ENCODE measurements at places on chromosomes 2 and 18.

DNA sequence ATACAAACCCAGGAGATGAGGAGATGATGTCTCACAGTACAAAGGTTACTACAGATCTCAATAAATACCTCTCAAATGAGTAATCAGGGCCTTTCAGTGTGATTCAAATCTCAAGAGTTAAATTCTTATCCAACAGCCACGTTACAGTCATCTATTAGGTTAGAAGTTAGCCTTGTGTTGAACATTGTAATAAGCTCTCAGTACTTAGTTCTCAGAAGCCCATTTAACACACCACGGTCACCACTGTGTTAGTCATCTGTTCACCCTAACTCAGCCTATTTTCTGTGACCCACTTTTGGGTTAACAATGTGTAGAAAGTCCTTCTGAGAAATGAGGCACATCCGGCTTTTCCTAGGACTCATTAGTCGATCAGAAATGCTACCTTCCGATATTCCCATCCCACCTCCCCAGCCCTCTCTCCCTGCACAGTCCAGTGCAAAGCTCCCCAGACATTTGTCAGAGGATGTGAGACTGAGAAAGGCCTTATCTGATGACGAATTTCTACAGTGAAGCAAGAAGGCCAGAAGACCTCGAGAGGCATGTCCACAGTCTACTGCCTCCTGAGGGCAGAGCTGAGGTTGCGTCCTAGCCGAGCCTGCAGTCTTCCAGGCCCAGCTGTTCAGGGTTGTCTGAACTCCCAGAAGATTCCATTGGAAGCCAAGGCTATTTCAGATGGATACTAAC, 92.6 kb downstream of the ACTR2 start:
- no peak for DNase-seq

DNA sequence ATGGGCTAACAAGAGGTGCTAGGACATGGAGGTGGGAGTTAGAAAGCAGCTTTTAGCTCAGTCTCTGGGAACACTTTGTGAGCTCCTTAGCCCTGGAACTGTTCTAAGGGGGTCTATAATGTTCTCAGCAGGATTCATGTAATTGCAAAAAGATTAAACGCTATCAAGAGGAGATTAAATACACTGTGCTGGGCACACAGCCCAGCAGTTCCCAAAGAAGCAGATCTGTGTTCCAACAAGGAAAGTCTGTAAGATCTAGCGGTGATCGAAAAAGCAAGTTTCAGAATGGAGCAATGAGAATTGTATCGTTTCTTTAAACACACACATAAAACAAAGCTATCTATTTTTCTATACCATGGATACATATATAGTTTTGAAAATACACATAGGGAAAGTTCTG, 2.4 kb upstream of the ARID5A start:
- DNase-seq: no peak

DNA sequence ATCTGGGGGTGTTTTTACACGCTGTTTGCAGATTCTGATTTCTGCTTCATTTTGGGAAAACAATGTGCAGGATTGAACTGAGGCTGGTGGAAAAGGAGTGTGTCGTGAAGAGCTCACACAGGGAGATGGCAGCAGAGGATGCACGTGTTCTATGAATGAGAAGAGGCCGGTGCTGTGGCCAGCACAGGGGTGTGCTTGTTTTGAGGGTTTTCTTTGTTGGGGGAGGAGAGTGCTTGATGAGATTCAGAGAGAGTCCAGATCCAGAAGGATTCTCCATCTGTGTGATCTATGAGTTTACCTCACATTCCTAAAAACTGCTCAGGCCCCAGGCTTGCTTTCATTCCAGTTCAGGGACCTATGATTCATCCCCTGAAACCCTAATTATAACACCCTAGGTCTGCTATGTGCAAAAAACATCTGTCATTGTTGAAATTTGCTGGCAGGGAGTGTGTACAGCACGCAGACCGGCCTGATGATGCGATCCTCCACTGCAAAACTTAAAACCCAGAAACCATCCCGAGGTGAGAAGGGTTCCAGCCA, 12.1 kb downstream of the TGFA start:
- no peak for DNase-seq

- DNase-seq: no peak
Measured at GRCh38 chr18:78701771-78702396, 277.7 kb upstream of the SALL3 start.

DNA sequence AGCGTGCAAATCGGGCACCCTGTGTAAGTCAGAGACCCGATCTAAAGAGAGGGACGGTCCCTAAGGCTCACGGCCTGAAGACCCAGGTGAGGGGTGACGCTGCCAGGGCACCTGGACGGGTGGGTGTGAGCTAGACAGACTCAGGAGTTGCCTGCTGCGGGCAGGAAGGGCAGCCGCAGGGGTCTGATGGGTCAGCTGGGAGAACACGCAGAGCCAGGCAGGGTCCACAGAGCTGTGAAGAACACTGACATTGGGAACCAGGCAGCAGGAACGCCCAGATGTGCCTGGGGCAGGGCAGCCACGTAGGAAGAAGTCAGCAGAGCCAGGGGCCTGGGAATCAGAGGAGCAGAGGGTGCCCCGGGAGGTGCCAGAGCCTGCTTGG, 25.9 kb downstream of the HDAC4 start:
- no peak for DNase-seq

DNA sequence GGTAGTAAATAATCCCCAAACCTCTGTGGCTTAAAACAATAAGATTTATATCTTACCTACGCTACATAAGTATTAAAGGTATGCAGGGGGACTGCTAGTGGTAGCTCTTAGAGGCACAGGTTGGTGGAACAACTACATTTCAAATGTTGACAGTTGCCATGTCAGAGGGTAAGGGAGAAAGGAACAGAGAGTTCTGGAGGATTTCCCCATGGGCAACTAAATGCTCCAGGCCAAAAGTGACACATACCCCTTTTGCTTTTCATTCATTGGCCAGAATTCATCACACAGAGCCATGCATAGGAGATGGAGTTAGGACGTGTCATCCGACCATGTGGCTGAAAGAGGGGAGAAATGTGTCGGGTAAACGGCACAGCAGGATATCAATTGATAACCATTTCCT, 133.2 kb downstream of the NAPG start:
- no peak for DNase-seq

GRCh38 chr18:2104620-2105462, 466.5 kb downstream of the METTL4 start:
- peak; percentile 31 for DNase-seq

GRCh38 chr2:118055512-118056164, 32.6 kb upstream of the INSIG2 start:
- DNase-seq: no peak

DNA sequence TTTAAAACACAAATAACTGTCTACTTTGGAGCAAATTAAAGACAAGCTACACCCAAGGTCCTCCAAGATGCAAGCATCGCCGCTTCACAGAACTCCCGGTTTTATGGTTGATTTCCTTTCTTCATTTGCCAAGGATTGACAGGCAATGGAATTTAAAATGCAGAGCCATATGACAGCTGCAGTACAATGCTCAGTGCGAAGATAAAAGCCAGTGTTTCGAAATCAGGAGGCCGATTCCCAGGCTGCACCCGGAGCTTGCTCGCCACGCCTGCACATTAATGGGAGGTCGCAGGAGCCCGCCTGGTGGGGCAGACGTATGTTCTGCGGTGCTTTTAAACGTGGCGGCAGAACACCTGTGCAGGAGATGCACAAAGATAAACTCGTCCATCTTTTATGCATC, 727.6 kb upstream of the SOX11 start:
- DNase-seq: no peak

DNA sequence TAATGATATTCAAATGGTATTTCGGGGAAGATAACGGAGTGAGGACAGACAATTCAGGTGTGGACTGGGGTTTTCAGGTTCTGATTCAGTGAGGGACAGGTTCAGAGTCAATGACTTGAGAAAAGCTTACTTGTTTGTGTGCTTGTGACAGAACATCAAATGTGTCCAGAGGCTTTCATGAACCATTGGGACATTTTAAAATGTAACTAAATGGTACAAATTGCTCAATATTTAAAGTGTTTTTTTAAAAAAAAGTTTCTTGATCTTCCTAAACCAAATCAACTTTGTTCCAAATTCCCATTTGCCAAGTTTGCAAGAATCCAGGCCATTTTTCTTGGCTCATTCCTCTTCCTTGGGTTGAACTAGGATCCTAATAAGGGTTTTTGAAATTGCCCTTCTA, 59.4 kb upstream of the BZW1 start:
- no peak for DNase-seq

- DNase-seq: no peak
Measured at GRCh38 chr2:42053791-42054701, 6.2 kb downstream of the PKDCC start.

Measured in stimulated activated naive CD8-positive, alpha-beta T cell treated with anti-CD3 and anti-CD28 coated beads, Interleukin-15, amount 100 ng/mL, for 72 hours (primary cell).